NCI-H2171 treated with DMSO at 0.1 percent for 48 hours (cell line): ENCODE measurements at places on chromosomes 12 and 14.

- peak; percentile 11 for DNase-seq
These were observed 59.7 kb upstream of the KCNH3 start for GRCh38 chr12:49478949-49479664.

DNA sequence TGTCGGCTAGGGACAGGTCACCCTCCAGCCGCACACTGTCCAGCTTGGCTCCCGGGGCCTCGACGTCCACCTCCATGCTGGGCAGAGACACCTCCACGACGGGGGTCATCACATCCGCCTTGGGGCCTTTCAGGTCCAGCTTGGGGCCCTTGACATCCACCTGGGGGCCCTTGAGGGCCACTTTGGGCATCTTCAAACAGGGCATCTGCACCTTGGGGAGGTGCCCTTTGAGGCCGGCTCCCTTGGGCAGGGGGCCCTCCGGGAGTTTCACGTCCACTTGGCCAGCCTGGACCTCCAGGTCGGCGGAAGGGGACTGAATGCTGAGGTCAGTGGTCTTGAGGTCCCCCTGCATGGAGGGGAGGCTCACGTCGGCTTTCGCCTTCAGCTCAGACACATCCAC lies 17.9 kb downstream of the PLD4 start:
- DNase-seq = no peak

DNA sequence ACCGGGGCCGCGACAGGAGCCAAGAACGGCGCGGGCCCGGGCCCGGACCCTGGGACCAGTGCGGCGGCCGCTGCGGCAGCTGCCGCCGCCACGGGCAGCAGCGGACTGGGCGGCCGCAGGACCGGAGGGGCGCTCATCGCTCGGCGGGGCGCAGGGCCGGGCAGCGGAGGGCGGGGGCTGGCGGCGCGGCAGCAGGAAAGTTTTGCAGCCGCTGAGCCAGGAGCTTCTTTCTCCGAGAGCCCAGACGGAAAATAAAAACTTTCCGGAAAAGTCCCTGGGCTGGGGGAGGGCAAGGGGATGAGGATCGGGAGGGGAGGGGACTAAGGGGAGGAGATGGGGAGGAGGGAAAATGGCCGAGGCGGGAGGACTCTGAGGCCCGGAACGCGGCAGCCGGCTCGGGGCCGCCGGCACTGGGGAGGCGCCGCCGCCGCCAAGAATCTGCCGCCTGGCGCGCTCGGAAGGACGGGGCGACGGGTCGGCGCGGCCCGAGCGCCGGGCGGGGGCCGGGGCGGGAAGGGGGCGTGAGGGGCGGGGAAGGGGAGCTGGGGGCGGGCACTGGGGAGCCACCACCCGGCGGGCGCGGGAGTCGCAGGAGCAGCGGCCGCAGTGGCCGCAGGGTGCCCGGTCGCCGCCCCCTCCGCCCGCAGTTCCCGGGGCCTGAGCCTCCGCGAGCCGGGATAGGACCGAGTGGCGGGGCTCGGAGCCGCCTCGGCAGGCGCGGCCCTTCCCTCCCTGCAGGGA lies at the start of gene PRKD1:
TSS of gene PRKD1 (minus strand) at position 472 of the 741 bp plus-strand sequence.
- peak; percentile 63 for DNase-seq

DNA sequence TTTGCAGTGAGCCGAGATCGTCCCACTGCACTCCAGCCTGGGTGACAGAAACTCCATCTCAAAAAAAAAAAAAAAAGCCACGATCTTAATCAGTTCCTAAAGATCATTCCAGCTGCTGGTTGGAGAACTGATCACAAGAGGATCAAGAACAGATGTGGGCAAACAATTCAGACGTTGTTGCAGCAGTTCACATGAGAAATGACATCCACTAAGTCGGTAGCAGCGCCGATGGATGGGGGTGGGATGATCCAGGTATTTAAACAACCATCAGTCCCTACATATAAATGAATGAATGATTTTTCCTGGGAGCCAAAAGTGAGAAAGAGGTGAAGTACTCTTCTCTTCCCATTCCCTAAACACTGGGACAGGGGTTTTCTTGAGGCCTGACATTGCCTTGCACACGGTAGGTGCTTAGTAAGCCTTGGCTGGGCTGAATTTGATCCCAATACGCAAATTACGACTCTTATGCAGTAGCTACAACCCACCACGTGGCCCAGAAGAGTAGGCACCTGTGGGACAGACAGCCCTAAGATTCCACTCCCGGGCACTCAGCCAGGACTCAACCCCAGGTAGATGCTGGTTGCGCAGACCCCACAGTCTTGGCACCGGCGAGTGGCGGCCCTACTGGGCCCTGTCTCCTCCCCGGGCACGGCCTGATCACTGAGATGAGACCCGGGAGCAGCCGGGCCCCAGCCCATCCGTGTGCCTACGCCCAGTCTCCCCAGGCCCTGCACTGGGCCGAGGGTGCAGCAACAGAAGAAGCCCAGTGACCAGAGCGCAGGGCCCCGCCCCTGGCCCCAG lies 565 bp downstream of the SPRYD3 start:
- peak; percentile 61 for DNase-seq

DNA sequence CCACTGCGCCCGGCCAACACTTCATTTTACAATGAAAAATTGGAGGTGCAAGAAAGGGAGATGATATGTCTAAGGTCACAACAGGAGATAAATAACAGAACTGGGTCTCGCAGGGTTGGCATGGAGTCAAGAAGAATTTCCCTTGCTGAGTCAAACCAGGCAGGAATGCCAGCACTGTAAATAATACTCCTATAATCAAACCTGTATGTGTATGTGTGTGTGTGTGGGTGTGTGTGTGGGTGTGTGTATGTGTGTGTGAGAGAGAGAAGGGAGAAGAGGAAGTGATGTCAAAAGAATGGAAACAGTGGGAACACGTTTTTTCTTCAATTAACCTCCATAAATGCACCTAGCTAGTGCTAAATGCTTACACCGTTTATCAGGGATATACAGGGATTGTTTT lies 70.4 kb downstream of the TMEM116 start:
- peak; percentile 9 for DNase-seq

DNA sequence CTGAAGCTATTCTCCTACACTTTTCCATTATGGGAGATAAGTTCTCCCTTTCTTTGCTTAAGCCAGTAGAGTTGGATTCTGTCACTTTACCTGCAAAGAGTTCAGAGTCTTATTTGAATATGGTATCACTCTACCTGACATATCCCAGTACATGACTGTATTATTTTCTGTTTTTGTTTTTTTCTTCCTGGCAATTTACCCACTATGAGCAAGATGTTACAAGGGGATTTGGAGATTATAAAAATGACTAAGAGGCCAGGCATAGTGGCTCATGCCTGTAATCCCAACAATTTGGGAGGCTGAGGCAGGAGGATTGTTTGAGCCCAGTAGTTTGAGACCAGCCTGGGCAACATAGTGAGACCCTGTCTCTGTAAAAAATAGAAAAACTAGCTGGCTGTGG lies 46.4 kb upstream of the CHST11 start:
- DNase-seq = no peak

DNA sequence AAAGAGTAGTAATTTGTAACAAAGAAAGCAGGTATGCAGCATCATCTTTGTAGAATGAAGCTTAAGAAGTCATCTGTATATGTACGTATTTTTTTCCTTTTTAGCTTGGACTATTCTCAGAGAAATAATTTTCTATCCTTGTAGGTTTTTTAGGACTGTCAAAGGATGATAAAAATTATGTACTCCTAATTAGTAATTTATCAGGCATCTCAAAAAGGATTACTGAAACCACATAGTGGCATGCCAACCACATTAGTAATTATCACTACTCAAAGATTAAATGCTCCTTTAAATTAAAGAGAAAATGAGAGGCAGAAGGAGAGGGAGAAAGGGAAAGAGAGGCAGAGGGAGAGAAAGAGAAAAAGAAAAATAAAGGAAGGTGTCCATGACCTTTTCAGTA lies 17.3 kb downstream of the TTC8 start:
- DNase-seq = no peak

DNA sequence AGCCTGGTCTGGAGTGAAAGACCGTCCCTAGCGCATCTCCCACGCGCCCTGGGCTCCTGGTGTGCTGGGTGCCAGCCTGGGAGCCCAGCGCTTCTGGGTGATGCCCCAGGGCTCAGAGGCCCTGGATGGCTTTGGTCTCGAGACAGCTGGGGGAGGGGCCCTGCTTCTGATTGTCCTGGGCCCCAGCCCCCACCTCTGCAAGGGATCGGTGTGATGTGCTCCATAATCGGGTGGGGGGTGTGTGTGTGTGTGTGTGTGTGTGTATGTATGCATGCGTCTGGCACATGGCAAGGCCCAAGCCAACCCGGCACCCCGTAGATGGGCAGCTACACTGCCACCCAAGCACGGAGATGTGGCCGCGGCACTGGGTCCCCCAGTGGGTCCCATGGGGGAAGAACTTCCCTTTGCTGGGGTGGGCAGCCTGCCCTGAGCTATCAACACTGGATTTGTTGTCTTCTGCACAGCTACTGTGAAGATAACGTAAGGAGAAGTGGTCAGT lies 3.1 kb downstream of the ZBTB42 start:
- no peak for DNase-seq

DNA sequence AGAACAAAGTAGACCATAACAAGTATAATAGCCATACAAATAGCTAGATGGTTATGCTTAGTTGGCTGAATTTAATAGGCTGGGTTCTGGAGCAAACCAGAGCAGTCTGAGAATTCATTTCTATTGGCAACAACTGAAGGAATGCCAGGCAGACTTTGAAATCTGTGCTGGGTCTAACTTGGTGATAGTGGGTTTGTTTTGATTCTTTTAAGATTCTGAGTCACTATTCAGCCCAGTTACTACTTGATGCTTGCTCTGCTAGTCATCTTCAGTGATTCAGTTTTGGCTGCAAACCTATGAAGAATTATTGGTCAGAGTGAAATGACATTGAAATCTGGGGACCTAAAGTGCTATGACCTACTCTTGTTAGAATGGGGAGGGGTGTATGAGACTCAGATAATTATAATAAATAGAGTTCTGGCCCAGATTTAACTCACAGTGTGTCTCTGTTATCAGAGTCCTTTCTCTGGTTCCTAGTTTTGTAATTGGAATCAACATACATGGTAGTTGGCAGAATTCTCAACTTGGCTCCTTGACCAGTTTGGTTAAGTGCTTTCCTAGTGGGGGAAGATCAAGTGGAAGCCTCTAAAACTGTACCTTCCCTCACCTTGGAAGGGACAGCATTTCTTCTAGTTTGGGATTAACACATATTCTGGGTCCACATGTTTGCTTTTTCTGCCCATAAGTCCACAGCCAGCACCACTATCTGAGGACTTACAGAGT lies 43.5 kb downstream of the MNAT1 start:
- DNase-seq = no peak

- no peak for DNase-seq
These were observed 80.0 kb downstream of the ACTN1 start for GRCh38 chr14:68899033-68899603.

GRCh38 chr12:24668563-24668962 lies 280.3 kb downstream of the BCAT1 start:
- no peak for DNase-seq

DNA sequence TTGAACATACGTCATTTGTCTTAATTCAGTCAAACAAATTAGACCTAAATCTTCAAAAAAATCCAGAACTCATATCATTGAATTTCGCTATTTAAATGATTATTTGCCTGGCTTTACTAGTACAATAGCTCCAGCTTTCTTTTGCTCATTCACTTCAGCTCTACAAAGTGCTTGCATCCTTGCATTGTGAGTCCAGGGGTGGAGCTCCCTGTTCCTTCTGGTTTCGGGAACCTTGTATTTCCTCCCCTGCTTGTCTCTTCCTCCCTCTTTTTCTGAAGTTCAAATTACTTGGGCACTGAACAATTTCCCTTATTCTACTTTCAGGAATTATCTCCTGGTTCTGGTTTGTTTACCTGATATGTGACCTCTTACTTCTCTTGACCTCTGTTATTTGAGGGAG lies 58.1 kb upstream of the KITLG start:
- no peak for DNase-seq

- DNase-seq = no peak
These were observed 42.3 kb downstream of the ARMH4 start for GRCh38 chr14:58109744-58110143.

GRCh38 chr12:76542908-76543307 lies 16.7 kb downstream of the OSBPL8 start:
- DNase-seq = no peak

DNA sequence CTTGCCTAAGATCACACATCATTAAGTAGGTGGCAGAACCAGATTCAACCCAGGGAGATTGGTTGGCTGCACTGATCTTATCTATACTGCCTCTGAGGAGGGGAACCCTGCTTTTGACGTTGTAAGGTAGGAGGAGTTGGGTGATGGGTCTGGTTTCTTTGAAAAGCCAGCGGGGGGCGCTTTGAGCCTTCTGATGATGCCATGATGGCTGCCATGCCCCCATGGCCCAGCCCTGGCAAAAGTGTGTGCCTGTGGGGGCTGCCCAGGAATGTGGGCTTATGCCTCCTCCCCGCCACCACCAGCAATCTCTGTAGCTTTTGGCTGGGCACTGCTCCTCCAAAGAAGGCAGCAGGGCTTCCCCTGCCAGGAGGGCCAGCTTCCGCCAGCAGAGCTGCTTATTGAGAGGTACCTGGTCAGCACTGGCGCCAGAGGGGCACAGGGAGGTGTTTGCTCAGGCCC lies 224.3 kb downstream of the SLC41A2 start:
- no peak for DNase-seq

DNA sequence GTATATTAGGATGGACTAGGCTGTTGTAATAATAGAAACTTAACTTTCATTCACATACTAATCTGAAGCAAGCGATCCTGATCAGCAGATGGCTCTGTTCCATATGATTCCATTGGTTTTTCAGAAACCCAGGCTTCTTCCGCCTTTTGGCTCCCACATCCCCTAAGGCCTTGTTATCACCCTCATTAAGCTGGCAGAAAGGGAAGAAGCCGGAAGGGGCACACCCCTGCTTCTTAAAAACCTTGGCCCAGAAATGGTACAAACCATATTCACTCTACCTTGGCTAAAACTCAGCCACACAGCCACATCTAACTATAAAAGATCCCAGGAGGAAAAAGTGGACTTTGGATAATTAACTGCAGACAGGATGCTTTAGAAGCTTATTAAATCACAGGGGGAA lies 329.2 kb downstream of the PCNX1 start:
- DNase-seq = peak; percentile 45

GRCh38 chr12:2234646-2235350 lies 182.0 kb downstream of the CACNA1C start:
- no peak for DNase-seq

DNA sequence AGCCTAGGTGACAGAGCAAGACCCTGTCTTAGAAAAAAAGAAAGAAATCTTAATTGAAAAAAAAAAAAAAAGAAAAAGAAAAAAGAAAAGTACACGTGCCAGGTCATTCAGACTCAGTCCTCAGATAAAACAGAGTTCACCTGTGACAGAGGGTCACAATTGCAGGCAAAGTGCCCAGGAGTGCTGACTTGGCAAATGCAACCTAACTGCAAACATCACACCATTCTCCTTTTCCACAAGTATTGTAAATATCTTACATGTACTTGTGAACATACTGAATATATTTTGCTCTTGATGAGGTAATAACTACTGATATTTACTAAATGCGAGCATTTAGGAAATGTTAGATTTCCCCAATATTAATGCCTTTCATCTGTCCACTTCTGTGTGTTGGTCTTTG lies 9.0 kb upstream of the COL2A1 start:
- DNase-seq = no peak

DNA sequence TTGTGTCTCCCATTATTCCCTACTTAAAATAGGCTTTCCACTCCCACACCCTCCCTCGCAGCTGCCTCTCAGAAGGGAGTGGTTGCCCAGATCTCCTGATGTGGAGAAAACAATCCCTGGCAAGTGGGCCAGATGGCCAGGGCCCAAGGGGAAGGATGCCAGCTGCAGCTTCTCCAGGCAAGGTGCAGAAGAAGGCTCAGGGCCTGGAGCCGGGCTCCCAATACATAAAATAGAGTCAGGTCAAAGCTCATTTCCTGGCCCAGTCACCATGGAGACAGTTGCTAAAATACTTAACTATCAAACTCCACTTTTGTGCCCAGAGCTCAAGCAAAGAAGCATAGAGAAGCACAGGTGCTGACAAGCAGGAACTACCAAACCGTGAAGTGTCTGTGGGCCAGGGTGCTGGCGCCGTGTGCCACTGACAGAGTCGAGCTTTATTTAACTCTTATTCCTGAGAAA lies 45.7 kb upstream of the ITPR2 start:
- peak; percentile 96 for DNase-seq
